BE2C (cell line): ENCODE measurements at places on chromosomes 3 and 15.

GRCh38 chr3:49722896-49723295, 855 bp downstream of the GMPPB start:
- no peak for DNase-seq

DNA sequence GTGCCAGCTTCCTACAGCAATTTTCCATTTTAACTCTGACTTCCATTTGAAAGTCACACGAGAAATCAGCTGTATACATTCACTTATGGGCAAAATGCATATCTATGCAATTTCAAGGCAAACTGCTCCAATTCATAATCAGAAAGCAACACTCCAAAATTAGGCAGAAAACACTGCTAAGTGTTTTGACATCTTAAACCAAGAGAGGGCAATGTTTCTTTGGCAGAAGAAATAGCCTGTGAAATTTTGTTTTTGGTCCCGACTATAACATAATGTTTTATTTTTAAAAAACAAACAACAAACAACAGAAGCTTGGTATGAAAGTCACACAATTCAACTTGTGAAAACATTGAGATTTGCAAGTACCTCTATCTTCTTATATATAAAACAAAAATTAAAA, 42.6 kb downstream of the GOLIM4 start:
- no peak for DNase-seq

- no peak for DNase-seq
These were observed 276.7 kb downstream of the ROBO1 start for GRCh38 chr3:79491029-79491641.

DNA sequence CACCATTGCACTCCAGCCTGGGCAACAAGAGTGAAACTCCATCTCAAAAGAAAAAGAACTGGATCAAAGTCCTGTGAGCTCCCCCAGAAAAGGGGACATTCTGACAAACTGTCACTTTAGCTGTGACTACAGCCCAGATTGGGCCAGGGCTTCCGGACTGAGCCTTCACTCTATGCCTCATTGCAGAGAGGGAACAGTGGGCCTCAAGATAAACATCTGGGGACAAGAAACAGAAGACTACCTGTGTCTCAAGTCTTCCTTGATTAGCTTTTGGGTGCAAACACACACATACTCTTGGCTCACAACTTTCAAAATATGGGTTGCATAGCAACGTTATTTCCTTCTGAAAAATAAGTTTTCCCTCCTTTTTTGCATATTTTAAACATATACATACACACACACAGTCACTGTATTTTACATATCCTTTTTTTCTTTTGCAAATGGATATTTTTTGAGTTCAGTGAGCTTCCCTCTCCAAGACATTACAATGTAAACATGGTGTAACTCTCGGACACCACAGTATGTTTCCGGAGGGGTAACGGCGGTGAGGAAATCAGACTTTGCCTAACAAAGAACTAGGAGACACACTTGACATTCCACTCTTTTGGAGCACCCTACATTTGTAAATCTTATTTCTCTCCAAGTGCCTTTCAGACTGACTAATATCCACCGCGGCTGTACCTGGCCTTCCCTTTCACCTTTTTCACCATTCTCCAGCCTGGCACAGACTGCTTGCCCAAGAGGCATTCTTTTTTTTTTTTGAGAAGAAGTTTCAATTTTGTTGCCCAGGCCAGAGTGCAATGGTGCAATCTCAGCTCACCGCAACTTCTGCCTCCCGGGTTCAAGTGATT, 3.5 kb downstream of the TKT start:
- no peak for DNase-seq

GRCh38 chr3:128168836-128169235, 15.6 kb downstream of the EEFSEC start:
- DNase-seq = no peak

DNA sequence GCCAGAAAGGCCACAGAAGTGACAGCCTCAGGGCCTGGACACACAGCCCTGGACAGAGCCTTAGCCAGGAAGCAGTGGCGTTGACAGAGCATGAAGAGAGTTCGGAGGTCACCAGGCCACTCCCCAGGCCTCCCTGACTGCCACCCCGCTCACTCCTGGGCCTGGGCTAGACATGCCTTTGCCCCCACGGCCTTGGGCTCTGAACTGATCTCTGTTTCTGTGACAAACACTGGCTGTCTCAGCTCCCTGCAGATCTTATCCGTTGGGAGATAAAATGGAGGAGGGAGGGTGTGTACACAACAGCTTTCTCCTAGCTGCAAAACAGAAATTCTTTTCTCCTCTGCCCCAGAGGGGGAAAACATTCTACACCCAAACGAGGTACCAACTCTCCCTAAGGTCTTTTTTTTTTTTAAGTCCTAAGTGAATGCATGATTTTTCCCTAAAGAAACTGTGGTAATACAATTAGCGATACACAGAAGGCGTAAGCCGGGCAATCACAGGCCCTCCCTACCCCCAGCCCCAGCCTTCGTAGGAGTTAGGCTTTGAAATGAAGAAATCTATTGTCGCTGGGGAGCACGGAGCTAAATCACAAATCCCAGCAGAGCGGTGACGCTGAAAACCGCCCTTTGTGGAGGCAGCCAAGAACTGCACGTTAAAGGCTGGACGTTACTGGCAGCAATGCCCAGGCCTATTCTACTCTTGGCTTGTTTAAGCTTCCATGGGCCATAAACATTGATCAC, 45.0 kb downstream of the SRGAP3 start:
- DNase-seq = no peak

GRCh38 chr3:82015241-82015640, 253.8 kb upstream of the GBE1 start:
- DNase-seq = no peak

GRCh38 chr15:65254356-65254755, 32.3 kb downstream of the PARP16 start:
- DNase-seq = no peak

GRCh38 chr3:126886217-126886616, 96.7 kb upstream of the PLXNA1 start:
- no peak for DNase-seq

DNA sequence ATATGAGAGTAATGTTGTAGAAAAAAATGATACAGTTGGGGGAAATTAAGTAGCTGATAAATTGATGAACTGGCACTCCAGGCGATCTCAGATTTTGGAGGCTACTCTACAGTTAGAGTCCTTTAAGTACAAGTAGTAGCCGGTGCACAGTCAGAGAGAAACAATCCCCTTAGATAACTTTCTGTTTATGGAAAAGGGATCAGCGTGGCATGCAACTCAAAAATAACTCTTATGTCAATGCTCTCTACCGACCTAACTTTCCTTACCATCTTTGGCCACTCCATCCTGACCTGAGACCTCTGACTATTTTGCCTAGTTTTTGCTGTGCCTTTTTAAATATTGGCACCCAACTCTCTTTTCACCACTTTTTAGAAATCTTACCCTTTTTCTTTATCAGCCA, 299.6 kb downstream of the UNC13C start:
- DNase-seq = no peak

GRCh38 chr3:116111765-116112164, 333.5 kb downstream of the LSAMP start:
- DNase-seq = no peak

DNA sequence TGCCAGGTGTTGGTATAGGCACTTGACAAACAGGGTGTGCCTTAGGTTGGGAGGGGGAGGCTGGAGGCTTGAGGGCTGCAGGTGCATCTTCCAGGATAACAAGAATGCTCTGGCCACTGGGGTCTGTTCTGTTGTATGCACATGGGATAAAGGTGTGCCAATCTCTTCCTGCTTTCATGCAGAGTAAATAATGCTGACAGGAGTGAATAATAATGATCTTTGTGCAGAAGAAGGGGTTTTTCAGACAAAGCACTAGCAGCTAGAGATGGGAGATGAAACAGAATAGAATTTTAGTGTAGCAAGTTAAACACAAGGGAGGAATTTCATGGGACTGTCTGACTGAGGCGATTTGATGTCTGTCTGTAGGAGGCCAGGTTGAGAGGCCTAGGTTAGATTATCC, 1.9 kb upstream of the ROPN1 start:
- no peak for DNase-seq

- peak; percentile 40 for DNase-seq
These were observed 61.3 kb downstream of the VGLL4 start for GRCh38 chr3:11582191-11582968.

DNA sequence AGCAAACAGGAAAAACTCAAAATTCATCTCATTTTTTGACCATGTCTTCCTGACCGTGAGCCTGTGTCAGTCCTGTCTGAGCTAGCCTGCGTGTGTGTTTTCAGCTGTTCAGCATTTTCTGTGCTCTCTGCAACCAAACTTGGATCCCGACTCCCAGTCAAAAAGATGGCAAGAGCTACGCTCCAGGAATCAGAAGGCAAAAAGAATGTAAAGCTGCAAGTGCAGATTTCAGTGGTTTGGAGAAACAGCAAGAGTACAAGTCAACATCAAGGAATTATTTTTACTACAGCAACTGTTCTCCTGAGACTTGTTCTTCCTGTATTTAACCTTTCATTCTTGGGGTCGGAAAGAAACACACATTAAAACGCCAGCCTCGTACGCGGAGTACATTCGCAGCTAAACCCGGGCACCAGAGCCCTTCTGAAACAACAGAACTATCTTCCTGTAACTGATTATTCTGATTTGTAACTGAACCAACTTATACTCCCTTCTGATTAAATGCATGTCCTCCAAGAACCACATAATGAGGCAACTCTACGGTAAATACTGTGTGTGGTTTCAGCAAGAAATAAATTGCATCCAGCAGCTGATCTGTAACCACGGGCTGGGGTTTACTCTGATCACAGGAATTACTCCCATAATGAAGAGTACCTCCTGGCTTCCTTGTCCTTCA, 107.4 kb downstream of the LRIG1 start:
- DNase-seq = no peak

GRCh38 chr15:62417439-62417838, 252.4 kb upstream of the C2CD4B start:
- no peak for DNase-seq

GRCh38 chr15:90345857-90346256, 6.2 kb upstream of the ZNF774 start:
- DNase-seq = no peak

DNA sequence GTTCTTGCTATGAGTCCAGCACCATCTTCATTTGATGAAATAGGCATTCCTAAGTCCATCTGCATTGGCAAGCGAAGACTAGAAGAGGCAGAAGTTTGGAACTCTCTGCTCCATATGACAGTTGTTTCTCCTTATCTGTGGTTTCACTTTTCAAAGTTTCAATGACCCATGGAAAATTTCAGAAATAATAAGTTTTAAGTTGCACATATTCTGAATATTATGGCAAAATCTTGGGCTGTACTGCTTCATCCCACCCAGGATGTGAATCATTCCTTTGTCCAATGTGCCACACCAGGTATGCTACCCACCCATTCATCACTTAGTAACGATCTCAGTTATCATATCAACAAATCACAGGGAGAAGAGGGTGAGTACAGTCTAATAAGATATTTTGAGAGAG, 647.9 kb downstream of the GRM7 start:
- no peak for DNase-seq

DNA sequence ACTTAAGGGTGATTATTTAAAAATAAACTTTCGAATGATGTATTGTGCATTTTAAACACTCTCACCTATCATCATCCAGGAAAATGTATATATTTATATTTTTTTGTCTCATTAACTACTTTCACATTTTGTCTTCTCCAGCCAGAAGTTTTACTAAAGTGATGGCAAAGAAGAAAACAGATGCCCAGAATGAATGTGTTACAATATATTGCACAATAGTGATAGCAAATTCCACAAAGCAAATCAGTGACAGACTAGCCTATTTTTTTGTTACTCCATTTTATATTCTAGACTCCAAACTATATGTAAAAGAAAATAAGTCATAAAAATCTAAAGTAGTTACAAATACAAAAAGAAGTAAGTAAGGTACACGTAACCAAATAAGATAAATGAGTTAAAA, 414.7 kb downstream of the EPHA3 start:
- no peak for DNase-seq

- DNase-seq = no peak
These were observed 89.4 kb upstream of the CDAN1 start for GRCh38 chr15:42826251-42826890.

GRCh38 chr15:60072826-60073465, 68.8 kb downstream of the FOXB1 start:
- no peak for DNase-seq

DNA sequence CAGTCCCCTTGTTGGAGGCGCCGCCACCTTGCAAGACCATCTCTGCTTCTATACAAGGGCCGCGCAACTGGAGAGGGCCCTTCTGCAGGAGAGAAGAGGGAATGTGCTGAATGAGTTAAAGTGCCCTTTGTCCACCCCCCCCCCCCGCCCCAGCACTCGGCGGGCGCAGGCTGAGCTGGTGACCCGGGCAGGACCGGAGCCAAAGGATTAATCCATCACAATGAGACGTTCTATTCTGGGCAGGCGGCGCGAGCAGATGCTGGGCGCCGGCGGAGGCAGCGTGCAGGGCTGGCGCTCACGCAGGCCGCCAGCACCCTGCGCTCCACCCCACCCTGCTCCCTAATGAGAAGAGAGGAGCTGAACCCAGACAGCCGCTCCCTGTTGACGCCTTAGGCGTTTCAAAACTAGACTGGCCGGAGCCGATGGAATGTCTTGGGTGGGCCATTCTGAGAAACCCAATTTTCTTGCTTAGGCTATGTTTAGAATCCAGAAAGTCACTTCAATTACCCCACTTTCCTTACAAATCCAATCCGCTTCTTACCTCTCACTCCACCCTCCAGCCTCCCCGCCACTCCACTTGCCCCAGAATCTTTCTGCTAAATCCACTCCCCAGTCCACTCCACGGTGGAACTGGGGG, 32.9 kb downstream of the GJD2 start:
- peak; percentile 81 for DNase-seq

DNA sequence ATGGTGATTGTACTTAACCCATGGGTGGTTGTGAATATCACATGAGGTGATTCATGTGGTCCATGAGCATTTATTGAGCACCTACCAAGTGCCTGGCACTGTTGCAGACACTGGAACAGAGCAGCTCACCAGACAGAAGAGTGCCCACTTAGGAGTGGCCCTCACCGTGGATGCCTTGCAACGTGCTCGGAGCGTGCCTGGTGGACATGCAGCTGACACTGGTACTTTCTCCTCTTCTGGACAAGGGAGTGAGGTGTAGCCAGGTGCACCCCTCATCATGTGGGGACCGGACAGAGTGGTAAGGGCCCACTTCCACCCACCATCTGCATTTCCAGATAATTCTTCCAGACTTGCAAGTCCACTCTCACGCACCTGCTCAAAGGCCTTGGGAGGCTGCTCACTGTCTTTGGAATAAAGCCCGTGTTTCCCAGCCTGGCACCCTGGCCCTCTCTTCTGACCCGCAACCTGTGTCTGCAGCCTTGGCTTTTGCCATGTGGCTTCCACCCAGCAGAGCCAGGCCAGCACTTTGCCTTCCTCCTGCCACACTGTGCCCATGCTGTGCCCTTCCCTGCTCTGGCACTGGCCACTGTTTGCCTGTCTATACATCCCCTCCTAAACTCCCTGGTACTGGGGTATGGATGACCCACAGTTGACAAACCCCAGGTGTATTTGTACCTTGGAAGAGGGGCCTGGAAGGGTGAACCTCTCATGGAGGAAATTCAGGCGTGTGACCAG, 90.9 kb upstream of the SEC13 start:
- DNase-seq = no peak
